ENCODE measurements at places on chromosomes 1 and 21. TPM values are rescaled to one million over a fixed set of nuclear protein-coding genes. Genes with fewer than 3 reads are reported as not detected.

ARHGEF16 gene
- not detected for total RNA-seq

POU3F1 gene
- total RNA-seq, result 0.16 TPM

KIAA0319L gene
- total RNA-seq, result 30.9 TPM

ANGPTL7 gene
- not detected for total RNA-seq

SLC2A5 gene
- not detected for total RNA-seq
